ENCODE measurements at places on chromosomes 3 and 15. TPM values are rescaled to one million over a fixed set of nuclear protein-coding genes. Genes with fewer than 3 reads are reported as not detected.

The EPHB1 gene
- not detected for total RNA-seq

The ATXN7 gene
- 5.8 TPM for total RNA-seq

The CAPN3 gene
- 659 TPM for total RNA-seq

DNA sequence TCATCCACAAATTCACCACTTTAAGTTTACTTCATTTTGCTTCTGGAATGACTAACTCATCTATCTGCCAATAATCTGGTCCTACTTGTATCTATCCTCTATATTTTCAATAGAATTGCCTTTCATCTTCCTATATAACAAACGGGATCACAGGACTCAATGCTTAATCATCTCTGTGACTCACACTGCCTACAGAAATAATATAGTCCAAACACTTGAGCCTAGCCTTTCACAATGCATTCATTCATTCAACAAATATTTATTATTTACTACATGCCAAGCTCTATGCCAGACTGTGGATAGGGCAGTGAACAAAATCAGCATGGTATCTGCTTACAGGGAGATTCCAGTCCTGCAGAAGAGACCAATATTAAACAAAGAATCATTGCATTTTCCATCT lies 16.6 kb upstream of the AGTR1 start:
- peak; percentile 43 for DNase-seq

DNA sequence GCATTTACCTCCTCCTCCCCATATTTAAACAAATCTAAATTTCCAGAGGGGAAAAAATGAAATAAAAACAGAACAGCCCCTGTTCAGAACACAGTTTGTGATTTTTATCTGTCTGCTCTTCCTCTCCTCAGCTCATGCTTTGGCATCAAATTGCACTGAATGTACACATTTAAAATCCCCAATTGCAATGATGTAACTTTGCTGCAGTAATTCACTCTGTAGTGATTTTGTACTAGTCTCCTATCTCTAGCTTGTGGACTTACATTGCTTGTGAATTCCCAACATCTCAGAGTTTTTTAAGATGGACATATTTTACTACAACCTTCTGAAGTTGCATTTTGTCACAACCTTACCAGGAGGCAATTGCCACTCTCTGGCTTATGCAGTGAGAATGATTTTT lies 81.6 kb upstream of the ROBO2 start:
- DNase-seq, result no peak

GRCh38 chr3:185726254-185726967 lies 98.4 kb downstream of the IGF2BP2 start:
- DNase-seq, result peak; percentile 87

DNA sequence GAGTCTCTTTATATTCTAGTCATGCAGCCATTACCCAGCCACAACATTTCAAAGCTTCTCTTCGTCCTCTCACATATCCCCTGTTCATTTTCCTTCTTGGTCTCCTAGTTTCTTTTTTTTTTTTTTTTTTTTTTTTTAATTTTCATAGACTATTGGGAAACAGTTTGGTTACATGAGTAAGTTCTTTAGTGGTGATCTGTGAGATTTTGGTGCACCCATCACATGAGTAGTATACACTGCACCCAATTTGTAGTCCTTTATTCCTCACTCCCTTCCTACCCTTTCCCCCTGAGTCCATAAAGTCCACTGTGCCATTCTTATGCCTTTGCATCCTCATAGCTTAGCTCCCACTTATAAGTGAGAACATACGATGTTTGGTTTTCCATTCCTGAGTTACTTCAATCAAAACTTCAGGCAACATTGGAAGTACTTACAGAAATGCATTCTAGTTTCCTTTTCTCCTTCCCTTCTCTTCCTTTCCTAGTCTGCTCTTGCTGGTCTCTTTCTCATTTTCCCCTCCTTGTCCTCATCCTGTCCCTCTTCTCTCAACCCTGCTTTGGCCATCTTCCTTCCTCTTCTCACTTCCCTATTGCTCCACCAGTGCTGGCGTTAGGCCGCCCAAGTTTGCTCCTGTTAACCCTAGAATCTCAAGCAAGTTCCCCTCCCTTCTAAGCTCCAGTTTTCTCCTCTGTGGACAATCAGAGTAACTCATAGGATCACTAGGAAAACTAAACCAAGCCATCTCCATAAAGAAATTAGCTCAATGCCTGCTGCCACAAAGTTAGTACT lies 4.8 kb downstream of the ATP8B4 start:
- no peak for DNase-seq

GRCh38 chr3:15723624-15723884 lies 74.2 kb downstream of the ANKRD28 start:
- DNase-seq, result no peak

GRCh38 chr15:99442252-99442897 lies 123.4 kb upstream of the MEF2A start:
- DNase-seq, result no peak

- no peak for DNase-seq
Measured at GRCh38 chr3:33687406-33688010, 30.5 kb downstream of the CLASP2 start.

DNA sequence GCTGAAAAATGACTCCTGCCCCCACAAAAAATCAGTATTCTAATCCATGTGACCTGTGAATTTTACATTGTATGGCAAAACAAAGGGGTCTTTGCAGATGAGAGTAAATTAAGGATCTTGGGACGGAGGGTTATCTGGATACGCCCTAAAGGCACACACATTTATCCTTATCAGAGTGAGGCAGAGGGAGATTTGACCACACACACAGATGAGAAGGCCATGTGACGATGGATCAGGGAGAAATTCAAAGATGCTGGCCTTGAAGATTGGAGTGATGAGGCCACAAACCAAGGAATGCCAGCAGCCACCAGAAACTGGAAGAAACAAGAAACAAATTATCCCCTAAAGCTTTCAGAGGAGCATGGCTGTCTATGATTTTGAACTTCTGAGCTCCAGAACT lies 288.5 kb downstream of the XXYLT1 start:
- no peak for DNase-seq

DNA sequence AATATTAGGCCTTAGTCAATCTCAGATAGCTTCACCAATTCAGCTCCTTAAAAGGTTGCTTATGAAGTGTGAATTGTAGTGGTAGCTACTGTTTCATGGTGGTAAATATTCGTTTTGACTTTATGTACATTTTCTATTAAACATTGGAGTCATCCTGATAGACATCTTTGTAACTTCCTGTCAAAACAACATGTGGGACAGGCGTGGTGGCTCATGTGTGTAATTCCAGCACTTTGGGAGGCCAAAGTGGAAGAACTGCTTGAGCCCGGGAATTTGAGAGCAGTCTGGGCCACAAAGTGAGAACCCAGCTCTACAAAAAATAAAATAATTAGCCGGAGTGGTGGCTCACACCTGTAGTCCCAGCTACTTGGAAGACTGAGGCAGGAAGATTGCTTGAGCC lies 2.0 kb upstream of the TRIM59 start:
- DNase-seq, result no peak

GRCh38 chr15:44385344-44385942 lies 42.0 kb upstream of the CTDSPL2 start:
- DNase-seq, result no peak

DNA sequence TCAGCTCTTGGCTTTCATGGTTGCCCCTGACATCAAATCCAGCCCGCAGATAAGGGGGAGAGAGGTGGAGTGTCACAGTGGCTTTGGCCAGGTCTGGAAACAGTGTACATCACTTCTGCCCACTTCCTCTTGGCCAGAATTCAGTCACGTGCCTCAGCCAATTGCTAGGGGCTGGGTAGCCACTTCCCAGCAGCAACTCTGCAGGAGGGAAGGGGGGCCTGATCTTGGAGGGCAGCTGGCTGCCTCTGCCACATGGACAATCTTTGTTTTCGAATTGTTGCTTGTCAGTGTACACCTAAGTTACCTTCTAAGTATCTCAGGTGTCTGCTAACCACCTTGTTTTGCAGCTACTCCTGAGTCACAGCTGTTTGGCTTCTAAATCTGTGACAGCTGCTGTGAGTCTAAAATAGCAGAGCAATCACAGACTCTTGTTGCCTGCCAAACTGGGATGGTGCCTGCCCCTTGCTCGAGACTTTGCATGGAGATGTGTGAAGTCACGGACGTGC lies 41.0 kb upstream of the LIMD1 start:
- DNase-seq, result no peak

GRCh38 chr3:71392251-71392650 lies 191.3 kb downstream of the FOXP1 start:
- DNase-seq, result no peak

DNA sequence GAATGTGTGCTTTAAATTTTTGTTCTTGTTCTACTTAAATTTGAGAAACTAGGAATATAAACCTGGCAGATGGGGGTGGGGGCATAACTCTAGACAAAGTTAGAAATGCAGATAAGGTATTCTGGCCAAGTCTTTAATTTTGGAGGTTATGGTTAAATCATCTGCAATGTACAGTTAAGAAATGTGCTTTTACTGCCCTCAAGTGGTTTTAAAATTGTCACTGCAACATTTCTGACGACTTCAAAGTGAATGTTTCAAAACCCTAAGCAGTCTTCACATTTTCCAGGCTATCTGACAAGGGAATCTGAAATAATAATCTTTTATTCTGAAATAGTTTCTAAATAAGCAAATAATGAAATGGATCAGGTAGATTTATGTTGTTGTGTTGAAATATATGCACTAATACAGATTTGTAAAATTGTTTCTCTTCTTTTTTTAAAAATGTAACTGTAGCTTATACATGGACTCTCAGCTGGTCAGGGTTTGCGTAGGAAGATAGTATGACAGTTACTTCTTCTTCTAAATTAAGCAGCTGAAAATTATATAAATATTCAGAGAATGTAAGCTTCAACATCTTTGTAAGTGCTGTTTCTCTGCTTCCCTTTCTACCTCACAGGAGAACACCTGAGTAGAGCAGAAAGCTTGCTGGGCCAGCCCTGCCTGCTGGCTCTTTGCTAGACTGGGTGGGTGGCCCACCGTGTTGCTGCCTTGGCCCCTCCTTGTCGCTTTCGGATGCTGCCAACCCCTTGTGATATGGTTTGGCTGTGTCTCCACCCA lies 45.0 kb downstream of the SUCNR1 start:
- peak; percentile 70 for DNase-seq

DNA sequence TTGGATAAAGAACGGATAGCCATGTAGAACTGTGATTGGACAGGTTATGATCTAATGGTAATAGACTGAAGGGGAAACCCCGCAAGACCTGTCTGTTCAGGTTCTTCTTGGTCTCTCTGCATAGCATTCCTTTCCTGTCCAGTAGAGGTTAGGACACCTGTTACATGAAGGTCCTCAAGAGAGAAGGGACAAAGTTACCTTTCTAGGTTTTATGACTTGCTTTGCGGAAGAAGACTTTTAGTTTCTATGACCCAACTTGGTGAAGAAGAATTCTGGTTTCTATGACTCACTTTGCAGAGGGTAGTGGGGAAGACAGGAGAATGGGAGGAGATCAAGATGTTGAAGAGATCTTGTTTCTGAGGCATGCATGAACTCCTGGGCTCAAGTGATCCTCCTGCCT lies 97.9 kb upstream of the C3orf80 start:
- DNase-seq, result no peak

GRCh38 chr15:28004143-28005003 lies 94.7 kb downstream of the OCA2 start:
- DNase-seq, result no peak

- DNase-seq, result no peak
Measured at GRCh38 chr3:72345237-72345878, 502.9 kb downstream of the SHQ1 start.

DNA sequence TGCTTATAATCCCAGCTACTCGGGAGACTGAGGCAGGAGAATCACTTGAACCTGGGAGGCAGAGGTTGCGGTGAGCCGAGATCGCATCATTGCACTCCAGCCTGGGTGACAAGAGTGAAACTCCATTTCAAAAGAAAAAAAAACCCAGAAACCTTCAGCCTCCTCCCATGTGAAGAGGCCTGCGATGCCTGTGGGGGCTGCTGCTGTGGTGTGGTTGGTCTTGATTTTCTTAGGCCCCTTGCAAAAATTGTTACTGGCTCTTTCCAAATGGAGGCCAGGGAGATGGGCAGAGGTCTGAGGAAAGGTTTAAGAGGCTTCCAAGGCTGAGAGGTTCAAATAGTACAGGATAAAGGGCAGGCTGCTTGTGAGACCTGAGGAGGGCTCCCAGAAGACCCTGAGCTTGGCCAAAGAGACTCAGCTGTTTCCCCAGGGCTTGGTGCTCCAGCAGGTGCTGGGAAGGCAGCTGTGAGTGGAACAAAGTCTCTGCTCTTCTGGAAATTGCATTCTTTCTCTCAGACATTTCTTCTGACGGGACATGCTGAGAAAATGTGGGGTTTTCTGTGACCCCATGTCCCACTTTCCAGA lies 18.4 kb downstream of the GCSAM start:
- DNase-seq, result no peak

DNA sequence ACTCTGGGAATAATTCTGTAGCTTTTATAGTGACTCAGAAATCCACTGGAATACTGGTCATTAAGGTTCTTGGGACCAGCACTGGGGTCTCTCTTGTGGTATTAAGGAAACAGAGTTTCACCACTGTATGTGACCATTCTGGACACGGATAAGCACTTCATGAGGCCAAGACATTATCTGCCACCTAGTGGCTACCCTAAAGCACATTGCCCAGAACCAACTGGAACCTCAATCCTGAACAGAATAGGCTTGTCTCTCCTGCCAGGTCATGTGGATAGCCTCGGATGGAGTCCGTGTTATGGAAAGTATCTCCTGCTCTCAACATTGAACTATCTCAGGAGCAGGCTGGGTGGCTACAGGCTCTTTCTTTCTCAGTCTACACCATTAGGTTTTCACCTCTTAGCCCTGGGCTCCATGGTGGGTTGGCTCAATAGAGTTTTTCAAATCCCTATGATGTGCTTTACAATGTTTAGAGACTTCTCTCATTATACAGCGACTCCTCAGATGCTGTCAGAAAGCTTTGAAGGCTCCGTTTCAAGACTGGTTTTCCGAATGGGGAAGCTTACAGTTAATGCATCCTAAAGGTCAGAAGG lies 167.6 kb upstream of the ST8SIA2 start:
- DNase-seq, result peak; percentile 82

GRCh38 chr3:50237754-50238548 lies 1.9 kb downstream of the GNAI2 start:
- DNase-seq, result peak; percentile 78

DNA sequence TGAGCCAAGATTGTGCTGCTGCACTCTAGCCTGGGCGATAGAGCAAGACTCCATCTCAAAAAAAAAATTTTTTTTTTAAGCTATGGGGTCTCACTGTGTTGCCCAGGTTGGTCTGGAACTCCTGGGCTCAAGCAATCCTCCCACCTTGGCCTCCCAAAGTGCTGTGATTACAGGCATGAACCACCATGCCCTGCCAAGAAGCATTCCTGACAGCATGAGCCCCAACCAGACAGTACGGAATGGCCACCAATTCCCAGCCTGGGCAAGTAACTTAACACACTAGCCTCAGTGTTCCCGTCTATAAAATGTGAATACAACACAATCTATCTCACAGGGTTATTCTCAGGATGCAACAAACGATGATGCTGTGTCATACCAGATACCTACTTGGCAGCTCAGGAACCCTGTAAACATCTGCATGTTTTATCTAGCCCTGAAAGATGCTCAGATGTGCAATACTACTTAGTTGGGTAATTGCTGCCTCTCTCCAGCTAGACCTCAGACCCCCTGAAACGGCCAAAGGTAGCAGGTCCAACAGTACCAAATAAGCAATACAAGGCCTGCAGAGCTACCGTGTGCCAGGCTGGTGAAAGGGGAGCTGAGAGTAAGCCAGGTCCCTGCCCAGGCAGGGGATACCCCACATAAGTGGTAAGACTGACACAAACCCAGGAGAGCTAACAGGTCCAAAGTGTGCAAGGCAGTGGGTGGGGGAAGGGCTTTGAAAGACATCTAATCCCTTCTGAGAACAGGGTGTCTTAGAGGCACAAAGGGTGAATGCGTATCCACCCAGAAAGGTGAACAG lies 1.9 kb downstream of the TKT start:
- DNase-seq, result no peak
